ENCODE measurements at places on chromosomes 7 and 10.

DNA sequence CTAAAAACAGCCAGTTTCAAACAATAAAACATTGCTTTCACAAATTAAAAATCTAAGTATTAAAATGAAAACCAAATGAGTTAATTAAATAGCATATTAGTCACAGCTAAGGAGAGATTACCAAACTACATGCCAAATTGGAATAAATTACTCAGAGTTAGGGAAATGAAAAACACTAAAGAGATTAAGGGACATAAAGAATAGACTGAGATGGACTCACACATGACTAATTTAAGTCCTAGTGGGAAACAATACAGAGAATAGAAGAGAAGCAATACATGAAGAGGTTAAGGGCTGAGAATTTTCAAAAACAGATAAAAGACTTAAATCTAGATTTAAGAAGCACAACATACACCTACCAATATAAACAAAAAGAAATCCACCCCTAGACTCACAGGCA, 110.6 kb downstream of the ZFAND4 start:
- no peak for DNase-seq

DNA sequence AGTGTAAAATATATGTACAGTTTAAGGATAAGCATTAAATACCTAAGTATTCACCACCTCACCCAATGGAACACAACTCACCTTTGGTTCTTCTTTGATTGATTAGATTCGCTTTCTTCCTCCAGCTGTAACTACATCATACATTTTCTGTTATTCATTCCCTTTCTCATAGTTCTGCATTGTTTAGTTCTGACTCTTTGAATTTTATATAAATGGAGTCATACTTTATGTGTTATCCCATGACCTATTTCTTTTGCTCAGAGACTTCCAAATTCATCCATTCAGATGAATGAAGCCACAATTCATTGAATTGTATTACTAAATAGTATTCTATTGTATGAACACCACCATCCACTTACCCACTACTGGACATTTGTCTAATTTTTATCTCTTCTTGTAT, 12.3 kb downstream of the THNSL1 start:
- no peak for DNase-seq

- no peak for DNase-seq
Measured at GRCh38 chr7:38185395-38186307, 7.6 kb downstream of the STARD3NL start.

DNA sequence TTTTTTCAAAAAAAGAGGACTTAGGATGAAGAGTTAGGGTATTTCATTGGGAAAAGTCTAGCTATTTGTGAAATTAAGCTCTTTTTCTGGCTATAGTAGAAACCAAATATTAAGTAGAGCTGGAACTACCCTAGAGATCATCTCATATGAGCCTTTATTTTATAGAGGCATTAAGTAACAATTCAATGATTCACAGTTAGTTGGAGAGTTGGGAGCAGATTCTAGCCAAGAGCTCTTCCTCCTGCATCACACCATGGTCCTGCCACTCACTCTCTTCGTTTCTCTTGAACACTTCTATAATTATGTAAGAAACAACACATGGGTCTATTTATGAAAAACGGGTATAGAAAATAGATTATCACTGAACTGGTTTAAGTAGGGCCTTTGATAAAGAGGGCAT, 76.1 kb upstream of the ANK3 start:
- no peak for DNase-seq

DNA sequence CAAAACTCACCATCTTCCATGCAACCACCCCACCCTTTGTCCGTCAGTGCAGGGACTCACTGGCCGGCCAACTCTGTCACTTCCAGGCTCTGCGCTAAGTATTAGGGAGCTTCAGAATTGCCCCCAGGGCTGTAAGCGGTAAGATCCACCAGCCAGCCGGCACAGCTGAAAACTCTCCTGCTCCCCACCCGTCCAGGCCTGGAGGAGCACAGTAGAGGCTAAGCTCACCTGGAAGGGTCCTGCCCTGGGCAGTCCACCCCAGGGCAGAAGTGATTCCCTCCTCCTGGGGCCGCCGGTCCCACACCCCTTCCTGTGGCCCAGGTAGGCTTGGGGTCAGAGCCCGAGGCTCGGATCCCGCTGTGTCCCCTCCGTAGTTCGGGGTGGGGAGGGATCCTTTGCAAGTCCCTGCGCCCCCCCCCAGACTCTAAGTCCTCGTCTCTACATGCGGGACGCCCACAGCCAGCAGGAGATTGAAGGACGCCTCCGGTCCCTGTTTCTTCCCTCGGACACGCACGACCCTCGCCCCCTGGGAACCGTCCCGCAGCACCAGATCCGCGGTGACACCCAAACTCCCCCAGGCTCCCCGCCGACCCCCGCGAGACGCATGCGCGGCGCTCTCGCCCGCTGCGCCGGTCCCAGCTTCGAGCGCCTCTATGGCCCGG, 138.9 kb downstream of the ARHGAP22 start:
- DNase-seq = no peak

GRCh38 chr7:55254596-55255495, 110.3 kb upstream of the LANCL2 start:
- DNase-seq = peak; percentile 38

DNA sequence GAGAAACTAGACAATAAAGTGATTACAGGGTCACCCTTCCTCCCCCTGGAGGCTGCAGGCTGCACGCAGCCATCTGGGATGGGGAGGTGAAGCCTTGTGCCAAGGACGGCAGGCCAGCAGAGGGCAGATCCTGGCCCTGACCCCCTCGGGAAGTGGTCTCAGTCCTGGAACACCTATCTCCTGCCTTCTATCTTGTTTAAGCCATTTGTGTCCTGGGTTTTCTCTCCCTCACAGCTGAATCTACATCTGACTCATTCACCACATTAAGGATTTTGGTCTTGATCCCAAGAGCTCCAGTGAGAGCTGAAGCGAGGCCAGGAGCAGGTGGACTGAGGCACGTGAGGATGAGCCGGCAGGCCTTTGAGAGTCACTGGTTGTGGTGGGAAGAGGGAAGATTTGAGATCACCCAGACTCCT, 16.4 kb upstream of the PARP12 start:
- no peak for DNase-seq

GRCh38 chr10:118621304-118621942, 26.0 kb upstream of the PRLHR start:
- DNase-seq = peak; percentile 43

DNA sequence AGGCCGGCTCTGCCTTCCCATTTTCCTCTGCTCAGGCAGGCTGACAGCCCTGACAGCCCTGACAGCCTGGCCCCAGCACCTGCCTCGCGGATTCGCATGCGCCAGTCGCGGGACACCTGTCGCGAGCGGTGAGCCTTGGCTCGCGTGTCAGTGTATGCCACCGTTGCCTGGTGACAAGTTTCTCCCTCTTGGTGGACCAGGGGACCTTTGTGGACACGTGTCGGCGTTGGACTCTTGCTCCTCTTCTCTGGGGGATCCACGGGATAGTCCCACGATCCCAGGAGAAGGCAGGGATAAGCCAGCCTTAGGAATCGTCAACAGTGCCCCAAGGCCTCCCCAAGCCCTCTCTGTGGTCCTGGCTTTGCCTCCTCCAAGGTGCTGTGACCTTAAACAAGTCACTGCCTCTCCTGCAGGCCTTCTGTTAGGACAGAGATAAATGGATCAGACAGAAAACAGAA, 18.1 kb upstream of the ZNF273 start:
- no peak for DNase-seq

DNA sequence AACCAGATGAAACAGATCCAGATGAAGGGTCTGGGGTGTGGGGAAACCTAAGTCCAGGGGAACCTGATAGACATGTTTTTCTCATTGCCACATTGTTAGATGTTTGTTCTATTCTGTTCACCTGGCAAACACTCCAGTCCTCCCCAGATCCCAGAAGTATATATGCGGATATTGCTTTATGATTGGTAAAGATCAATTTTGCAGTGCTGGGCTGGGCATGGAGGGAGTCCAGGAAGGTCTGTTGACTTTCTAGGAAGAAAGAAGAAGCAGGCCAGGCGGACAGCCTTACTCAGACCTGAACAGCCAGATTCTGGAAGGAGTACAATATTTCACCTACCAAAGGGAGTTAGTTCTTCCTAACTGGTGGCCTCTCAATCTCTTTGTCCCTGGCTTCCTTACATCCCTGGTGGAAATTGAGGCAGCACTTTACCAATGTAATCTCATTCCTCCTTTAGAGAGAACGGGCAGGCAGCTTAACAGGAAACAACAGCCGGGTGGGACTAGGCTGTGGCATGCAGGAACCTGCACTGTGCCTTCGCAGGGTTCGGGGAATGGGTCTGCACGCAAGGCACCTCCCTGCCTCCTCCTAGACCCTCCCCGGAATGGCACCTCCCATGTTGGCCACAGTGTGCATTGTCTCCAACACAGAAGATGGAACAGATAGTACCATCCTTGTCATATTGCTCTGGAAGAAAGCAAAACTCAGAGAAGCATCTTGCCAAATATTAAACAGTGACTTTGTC, 930 bp downstream of the GIMAP6 start:
- peak; percentile 90 for DNase-seq

DNA sequence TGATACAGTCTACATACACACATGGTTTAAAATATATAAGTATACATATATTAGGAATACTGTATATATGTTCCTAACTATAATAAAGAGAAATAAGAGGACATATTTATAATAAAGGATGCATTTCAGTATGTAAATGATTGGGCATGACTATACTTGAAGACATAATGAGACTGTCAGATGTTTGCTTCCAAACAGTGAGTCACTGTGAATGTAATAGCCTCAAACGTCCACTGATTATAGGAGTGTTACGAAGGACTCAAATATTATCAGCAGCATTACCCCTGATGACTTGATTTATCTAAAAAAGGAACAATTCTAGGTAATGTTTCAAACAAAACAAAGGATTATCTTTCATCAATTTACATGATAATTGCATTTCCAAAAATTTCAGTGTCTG, 39.9 kb upstream of the NRBF2 start:
- DNase-seq = no peak

GRCh38 chr10:4189281-4189680, 404.3 kb upstream of the KLF6 start:
- DNase-seq = no peak
